Left cardiac atrium (tissue), 4 donors: ENCODE measurements at places on chromosomes 3 and 15. TPM values are rescaled to one million over a fixed set of nuclear protein-coding genes. Genes with fewer than 3 reads are reported as not detected.

GRCh38 chr3:190180268-190180667 is 59.6 kb upstream of the P3H2 start:
- DNase-seq = no peak

TMEM212 gene
- not detected for total RNA-seq

DNA sequence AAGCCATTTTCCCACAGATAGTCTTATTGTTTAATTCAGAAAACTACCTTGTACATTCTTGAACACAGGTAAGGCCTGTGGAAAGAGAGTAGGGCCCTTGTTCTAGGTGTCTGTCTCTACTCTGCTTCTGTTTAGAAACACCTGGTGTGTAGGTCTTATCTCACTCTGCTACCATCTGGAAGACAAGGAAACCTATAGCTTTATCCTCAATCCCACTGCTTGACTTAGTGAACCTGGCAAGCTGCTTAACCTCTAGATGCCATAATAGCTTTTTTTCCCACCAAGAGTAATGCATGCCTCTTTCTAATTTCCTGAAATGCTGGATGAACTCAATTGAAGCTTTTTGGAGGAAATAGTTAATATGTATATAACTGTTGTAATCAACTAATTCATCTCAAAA is 82.6 kb upstream of the RAP2B start:
- no peak for DNase-seq

- DNase-seq = no peak
Observed at GRCh38 chr15:48411971-48412591, 80.9 kb downstream of the DUT start.

GOLIM4 gene
- 52.3 TPM for total RNA-seq

TIGIT gene
- 0.13 TPM for total RNA-seq

DNA sequence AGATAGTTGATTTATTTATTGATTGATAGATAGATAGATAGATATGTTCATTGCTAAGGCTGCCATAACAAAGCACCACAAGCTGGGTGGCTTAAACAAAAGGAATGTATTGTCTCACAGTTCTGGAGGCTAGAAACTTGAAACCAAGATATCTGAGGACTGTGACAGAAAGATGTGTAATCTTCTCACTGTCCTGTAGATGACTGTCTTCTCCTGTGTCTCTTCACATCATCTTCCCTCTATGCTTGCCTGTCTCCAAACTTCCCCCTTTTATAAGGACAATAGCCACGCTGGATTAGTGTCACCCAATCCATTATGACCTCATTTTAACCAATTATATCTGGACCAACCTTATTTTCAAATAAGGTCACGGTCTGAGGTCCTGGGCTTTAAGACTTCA is 40.9 kb downstream of the GNB4 start:
- no peak for DNase-seq

IQCF5 gene
- total RNA-seq = not detected

DNAH1 gene
- total RNA-seq = 3.3 TPM

GRCh38 chr15:90570643-90571042 is 40.9 kb downstream of the CRTC3 start:
- no peak for DNase-seq

DNA sequence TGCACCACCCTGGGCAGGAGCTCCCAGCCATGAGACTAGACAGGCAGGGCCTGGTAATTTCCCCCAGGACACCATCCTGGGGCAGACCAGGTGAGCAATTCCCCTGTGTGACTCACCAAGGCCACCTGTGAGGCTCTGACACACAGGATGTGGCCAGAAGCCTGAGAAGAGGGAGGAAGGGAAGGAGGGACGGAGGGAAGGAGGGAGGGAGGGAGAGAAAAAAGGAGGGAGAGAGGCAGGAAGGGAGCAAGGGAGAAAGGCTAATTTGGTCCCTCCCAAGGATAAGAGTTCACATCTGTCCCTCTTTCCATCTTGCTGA is 25.9 kb downstream of the WNT7A start:
- DNase-seq = no peak

- no peak for DNase-seq
Observed at GRCh38 chr3:130379274-130379673, 33.8 kb downstream of the COL6A5 start.

CFAP161 gene
- 0.52 TPM for total RNA-seq

DNA sequence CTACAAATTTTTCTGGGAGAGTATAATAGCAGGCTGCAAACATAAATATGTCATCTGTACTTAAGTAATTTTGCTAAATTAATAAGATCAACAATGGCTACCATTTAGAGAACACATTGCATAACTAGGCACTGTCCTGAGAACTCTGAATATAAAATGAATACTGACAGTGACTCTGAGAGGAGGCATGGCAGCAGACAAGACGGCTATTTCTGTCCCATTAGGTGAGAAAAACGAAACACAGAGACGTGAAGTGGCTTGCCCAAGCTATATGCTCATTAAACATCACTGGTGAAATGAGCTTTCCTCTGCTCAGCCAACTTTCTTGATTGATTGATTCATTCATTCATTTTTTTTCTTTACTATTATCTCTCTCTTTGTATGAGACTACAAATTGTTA is 384.3 kb downstream of the PTPRG start:
- no peak for DNase-seq

GRCh38 chr3:133589503-133589902 is 16.0 kb downstream of the CDV3 start:
- no peak for DNase-seq

DNA sequence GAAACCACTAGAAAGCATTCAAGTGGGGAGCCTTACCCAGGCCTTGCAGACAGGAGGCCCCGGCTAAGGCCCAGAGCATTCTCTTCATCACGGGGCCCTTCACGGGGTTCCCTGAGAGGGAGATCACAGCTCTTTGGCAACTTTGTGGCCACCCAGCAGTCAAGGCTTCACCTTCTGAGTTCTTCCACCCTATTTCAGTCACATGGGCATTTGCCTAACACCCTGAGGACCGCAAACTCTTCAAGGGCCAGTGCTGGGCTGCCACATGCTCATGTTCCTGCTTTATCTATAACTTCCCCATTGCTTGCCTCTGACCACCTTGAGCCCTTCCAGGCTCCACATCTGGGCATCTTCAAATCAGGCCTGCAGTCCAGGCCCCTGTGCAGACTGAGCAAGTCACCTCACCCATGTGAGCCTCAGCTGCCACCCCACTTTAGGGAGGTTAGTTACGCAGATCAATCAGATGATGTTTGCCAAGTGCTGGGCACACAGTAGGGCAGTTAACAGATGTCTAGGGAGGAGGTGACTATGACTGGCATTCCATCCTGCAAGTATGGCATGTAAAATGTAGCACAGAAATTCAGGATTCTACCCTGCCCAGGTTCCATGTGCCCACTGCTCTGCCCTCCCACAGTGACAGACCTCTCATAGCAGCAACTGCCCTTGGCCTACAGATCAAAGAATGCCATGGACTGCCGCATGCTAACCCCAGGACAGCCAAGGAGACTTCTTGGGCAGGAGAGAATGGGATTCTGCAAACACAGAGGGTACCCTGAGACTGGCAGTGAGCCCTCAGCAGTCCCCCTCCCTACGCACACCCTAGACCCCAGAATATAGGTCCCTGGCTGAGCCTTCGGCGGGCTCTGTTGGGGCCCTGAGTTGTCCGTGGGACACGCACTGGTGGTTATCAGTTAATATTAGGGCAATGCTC is 37.6 kb upstream of the ZNF710 start:
- no peak for DNase-seq

GRCh38 chr3:49614936-49615335 is 59.2 kb upstream of the APEH start:
- DNase-seq = no peak

- DNase-seq = no peak
Observed at GRCh38 chr15:96600350-96600749, 269.9 kb downstream of the NR2F2 start.

- no peak for DNase-seq
Observed at GRCh38 chr3:18672561-18672960, 247.4 kb upstream of the SATB1 start.

POU1F1 gene
- not detected for total RNA-seq

DNA sequence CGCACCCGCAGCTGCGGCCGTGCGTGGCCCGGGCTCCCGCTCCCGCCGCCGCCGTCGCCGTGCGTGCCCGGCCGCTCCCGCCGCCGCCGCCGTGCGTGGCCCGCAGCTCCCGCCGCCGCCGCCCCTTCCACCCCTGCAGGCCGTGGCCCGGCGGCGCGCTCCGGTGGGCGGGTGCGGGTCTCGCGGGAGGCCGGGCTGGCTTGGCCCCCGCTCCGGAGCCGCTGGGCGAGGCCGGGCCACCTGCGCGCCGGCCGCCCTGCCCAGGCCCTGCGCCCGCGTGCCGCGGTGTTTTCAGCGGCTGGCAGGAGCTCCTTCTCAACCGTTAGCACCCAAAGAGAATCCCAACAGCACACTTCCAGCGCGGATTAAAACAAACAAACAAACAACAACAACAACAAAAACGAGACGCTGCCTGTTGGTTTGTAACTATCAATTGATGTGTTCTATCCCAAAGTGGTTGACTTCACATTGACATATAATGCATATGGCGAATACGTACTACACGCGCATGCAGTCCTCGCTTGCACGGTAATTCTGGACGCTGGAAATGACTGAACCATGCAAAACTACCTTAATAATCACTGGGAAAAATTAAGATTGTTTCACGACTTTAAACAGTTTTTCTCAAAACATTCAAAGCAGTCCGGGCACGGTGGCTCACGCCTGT is 113.7 kb upstream of the GOLGA8J start:
- no peak for DNase-seq

C3orf20 gene
- total RNA-seq = not detected

GLDN gene
- total RNA-seq = 1.5 TPM

GRCh38 chr15:60043744-60044435 is 39.8 kb downstream of the FOXB1 start:
- DNase-seq = no peak

- DNase-seq = no peak
Observed at GRCh38 chr3:61602466-61602865, 41.1 kb downstream of the PTPRG start.

LTK gene
- total RNA-seq = 0.50 TPM

- no peak for DNase-seq
Observed at GRCh38 chr15:67101911-67102598, 36.7 kb downstream of the SMAD3 start.

ITGA11 gene
- total RNA-seq = 23.8 TPM

- DNase-seq = no peak
Observed at GRCh38 chr3:16907243-16907642, 22.5 kb downstream of the PLCL2 start.

CIP2A gene
- 3.3 TPM for total RNA-seq

DNA sequence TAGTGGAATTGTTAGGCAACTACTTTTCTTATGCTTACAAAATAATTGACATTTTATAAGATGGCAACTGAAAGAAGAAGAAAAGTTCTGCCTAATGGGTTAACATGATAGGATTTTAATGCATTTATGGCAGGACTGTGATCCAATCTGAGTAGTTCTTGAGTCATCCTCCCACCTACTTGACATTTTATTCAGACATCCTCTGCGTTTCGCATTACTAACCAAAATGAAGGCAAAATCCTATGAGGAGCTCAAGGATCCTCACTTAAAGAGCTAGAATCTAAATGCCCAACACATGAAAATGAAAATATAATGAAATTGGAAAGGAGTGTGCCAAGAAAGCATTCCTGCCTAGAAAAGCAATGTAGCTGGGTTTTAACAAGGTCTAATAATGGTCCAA is 581.1 kb upstream of the SEMA6D start:
- DNase-seq = no peak

DNA sequence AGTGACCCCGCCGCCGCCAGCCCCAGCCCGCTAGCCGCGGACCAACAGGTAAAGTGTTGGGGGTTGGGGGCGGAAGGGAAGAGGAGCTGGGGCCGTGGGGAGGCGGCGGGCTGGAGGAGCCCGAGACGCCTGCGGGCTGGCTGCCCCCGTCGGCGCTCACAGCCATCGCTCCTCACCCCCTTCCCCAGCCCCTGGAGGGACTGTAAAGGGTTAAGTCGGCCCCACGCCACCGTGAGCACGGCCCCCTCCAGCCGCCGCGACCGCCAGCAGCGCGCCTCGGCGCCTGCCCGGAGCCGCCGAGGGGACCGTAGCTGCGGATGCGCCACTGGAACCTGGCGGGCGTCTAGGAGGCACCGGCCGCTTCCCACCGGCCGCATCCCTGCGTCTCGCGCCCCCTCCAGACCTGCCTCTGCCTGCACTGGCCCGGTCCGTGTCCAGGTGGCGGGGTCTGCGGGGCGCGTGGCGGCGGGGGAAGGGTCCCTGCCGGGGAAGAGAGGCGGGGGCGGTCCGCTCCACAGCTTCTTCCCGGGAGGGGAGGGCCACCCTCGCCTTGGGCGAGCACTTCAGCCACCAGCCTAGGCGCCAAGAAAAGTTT is 522 bp downstream of the MED12L start:
- DNase-seq = peak; percentile 19

DNA sequence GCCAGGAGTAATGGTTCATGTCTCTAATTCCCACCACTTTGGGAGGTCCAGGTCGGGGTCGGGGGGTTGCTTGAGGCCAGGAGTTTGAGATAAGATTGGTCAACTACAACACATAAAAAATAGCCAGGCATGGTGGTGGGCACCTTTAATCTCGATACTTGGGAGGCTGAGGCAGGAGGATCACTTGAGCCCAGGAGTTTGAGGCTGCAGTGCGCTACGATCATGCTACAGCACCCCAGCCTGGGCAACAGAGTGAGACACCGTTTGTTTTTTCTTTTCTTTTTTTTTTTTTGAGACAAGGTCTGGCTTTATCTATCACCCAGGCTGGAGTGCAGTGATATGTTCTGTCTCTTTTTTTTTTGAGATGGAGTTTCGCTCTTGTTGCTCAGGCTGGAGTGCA is 1.3 kb upstream of the VPS33B start:
- no peak for DNase-seq

DNA sequence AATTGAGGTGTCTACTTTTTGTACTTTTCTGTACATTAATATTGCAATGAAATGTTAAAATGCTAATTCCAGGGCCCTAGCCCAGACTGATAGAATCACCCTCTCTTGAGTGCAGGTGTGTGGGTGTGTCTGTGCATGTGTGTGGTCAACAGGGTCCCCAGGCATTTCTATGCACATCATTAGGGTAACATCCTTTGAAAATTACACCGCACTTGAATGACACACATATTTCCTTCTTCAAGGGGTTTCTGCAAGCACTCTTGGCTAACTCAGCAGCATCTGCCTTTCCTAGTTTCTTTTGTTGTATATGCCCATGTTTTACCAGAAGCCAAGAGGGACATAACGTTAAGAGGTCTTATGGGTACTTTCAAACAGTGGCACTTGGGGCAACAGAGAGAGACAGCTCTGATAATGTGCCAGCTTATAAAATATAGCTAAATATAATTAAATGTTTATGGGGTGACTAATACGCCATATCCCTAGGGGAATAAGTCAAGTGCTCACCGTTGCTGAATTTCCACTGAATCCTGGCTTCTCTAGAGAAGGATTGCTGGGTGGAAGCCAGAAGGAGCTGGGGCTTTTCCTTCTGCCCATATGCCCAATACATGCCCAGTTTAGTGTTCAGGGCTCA is 54.5 kb upstream of the LRIG1 start:
- DNase-seq = no peak

DNA sequence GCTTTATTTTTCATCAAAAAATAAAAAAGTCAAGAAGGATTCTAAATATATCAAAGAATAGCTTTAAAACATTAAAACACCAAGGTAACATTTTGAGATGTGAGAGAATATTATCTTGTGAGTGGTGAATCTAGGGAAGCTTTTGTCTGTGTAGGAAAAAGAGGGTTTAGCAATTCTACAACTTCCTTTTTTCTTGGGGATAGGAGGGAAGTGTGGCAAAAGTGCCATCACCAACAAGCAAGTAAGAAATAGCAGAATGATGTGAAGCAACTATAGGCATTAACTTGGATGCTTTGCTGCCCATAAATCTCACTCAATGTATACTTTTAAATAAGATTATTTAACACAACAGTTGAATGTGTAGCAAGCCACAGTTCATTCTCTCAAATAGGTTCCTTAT is 57.8 kb upstream of the SUCLG2 start:
- DNase-seq = no peak
